ENCODE measurements at places on chromosomes 13 and 19.
A peak's percentile ranks its signal among the peaks of the same experiment; 100 is the strongest.

DNA sequence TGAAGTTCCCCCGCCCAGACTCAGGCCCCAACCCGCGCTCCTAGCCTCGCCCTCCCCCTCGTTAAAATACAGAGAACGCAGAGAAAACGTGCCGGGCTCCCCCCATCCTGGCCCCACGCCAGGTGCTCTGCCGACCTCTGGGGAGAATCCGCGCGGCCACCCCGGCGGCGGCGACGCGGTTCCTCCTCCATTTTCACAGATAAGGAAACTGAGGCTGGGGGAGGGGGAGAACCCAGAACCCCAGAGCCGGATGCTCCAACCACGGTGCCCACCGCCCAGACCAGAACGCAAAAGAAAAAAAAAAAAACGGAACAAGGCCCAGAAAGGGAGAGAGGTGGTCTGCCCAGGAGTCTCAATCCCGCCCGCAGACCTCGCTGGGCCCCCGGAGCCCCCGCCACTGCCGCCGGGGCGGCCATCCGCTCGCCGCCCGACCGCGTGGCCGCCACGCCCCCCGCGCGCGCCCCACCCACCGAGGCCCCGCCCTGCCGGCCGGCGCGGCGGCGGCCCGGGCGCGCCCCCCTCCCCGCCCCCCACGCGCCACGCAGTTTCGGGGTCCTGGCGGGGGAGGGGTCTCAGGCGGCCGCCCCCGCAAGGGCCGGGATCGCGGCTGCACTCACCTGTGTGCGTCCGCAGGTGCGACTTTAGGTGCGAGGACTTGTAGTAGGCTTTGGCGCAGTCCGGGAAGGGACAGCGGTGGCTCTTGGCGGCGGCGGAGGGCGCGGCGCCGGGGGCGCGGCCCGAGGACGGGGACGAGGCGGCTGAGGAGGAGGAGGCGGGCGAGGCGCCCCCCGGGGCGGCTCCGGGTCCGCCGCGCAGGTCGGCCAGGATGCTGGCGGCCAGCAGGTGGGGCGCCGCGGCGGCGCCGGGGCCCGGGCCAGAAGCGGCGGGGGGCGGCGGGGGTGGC lies 703 bp downstream of the KLF16 start:
- no peak for DNase-seq

- no peak for DNase-seq
Observed at GRCh38 chr19:55459551-55459949, 1.9 kb downstream of the ISOC2 start.

GRCh38 chr13:23817830-23818229 lies 71.4 kb downstream of the MIPEP start:
- no peak for DNase-seq

GRCh38 chr13:30042891-30043630 lies 192.6 kb upstream of the UBL3 start:
- no peak for DNase-seq

- DNase-seq: peak; percentile 26
Observed at GRCh38 chr19:18364826-18365528, 21.0 kb upstream of the GDF15 start.

GRCh38 chr13:49258089-49258796 lies 10.5 kb downstream of the CDADC1 start:
- no peak for DNase-seq

DNA sequence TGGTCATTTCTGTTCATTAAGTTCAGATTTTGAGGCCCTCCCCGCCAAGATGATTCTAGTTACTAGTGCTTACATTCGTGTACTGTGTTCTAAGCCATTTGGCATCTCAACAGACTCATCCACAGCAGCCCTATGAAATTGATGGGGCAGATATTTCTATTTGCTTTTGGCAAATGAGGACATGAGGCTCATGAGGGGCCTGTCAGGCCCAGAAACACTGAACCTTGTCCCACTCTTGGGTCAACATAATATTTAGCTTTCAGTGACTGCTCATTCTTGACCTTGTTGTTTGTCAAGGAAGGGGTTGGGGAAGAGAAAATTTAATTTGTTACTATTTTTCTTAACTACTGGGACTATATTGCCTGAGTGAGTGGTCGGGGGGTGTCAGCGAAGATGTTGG lies 92.3 kb upstream of the RNF113B start:
- DNase-seq: no peak

DNA sequence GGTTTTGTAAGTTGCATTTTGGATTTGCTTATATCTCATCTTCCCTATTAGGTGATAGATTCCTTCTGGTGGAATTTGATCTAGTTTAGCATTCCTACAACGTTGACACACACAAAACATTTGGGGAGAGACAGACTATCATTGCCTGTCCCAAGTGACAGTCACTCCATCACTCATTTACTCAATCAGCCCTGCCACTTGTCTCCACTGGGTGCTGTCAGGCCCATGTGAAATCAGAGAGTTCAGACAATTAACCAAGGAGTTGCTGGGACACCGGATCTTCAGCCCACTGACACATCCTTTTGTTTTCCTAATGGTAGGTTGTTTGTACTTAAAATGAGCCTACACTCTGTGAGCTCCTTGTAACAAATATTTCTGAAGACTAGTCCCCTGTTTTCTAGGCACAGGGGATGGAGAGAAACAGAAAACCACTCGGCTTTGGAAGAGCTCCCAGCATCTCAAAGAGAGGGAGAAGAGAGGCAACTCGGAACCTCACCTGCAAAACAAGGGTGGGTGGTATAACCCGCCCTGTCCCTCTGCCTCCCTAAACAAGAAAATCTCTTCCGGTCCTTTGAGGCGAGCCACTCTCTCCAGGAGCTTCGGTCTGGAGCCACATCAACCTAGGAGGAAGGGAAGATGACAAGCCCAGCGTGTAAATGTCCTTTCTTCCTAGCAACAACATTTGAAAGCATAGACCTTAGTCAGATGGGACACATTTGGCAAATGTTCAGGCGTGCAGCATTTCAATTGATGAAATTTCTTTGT lies 440.9 kb upstream of the KLF12 start:
- no peak for DNase-seq

- no peak for DNase-seq
Observed at GRCh38 chr13:51456510-51456909, 3.7 kb upstream of the INTS6 start.

DNA sequence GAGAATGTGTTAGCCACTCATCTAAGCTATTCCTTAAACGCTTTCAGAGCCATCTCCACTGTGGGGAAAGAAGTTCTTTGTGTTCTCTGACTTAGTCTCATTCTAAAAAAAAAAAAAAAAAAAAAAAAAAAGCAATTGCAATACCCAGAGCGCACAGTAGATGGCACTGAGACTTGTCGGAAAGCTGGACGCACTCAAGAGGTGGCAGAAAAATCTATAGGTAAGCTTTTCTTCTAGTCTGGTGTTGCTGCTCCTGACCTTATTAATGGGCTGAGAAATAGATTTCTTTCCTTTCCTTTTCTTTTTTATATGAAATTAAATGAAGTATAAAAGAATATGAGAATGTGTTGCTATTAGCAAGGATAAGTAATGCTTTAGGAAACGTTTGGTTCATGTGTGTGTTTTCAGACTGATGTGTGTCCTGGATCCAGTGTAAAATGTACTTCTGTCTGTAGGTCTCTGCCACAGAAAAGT lies 4.7 kb upstream of the GJB2 start:
- DNase-seq: peak; percentile 57

- no peak for DNase-seq
Observed at GRCh38 chr13:73335210-73335609, 276.4 kb downstream of the KLF5 start.

GRCh38 chr19:44055870-44056269 lies 4.0 kb downstream of the ZNF223 start:
- no peak for DNase-seq

- no peak for DNase-seq
Observed at GRCh38 chr13:25135896-25136295, 36.2 kb downstream of the AMER2 start.

DNA sequence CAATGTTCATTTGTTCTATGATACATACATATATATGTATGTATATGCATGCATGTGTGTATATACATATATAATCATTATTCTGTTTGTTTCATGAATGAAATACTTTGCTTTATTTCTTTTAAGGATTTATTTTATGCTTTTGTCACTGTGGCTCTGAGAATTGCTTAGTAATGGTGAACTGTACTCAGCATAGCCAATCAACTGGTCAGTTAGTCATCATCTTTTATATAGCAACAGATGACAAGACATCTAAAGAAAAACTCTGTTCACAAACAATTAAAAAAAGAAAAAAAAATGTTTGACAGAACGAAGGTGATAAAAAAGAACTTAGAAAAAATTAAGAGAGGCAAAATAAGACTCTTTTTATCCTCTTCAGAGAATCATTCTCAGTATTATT lies 1440.3 kb downstream of the PCDH9 start:
- DNase-seq: no peak

DNA sequence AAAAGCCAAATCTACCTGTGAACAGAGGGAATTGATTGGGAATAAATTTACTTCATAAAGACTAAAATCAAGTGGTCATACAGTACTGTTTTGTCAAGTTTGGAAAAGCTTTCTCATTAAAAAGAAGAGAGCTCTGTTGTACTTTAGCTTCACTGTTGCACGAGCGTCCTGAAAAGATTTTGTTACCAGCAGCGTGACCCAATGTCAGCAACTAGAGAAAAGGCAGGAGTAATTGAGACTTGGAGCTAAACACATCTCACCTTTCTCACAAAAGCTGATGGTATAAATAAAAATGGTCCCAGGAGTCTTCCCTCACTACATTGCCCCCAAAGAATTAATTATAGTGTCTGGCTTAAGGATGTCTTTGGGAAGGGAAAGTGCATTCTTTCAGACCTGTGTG lies 613.7 kb downstream of the OLFM4 start:
- DNase-seq: no peak

- DNase-seq: no peak
Observed at GRCh38 chr19:12664406-12665280, 1.9 kb downstream of the MAN2B1 start.

DNA sequence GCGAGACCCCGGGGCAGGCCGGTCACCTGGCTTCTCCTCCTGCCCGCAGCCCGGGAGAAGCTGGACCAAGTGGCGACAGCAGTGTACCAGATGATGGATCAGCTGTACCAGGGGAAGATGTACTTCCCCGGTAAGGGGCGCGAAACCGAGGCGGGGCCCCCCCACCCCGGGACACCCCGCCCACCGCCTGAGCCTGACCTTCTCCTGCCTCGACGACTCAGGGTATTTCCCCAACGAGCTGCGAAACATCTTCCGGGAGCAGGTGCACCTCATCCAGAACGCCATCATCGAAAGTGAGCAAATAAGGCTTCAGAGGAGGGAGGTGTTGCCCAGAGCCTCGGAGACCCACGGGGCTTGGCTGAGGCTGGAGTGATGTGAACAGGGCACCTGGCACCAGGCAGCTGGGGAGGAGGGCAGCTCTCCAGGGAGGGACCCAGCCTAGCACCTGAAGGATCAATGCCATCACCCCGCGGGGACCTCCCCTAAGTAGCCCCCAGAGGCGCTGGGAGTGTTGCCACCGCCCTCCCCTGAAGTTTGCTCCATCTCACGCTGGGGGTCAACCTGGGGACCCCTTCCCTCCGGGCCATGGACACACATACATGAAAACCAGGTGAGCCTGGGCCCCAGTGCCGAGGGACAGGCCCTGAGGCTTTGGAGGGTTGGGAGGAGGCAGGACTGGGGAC lies 629 bp downstream of the IZUMO4 start:
- no peak for DNase-seq

DNA sequence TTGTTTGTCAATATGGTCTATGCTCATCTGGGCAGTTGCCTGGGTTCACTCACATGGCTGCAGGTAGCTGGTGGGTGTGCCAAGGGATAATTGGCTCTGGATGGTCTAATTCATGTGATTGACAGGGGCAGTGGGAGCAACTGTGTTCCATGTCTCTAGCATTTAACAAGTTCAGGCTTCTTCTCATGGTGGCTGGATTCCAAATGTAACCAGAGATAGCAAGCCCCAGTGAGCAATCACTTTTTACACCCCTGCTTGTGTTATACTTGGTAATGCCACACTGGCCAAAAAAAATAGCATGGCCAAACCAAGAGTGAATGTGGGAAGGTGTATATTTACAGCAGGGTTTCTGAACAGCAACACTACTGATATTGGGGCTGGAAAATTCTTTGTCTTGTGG lies 89.6 kb upstream of the TNFSF11 start:
- no peak for DNase-seq

Data from AML-193 (cell line).